ENCODE measurements at places on chromosomes 6 and 20.

DNA sequence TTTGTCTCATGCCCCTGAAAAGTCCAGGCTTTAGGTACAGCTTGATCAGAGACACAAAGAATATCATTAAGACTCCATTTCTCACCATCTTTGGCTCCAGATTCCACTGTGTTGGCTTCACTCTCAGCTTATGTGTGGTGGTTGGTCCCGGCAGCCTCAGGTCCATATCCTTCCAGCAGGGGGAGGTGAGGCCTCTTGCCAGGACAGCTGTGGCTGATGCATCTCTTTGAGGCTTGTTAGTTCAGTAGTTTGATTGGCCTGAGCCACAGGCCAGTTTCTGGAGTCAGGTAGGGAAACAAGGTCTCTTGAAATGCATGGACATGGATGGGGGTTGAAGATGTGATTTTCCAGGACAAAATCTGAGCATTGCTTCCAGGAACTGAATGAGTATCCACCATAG is 62.4 kb downstream of the JAG1 start:
- DNase-seq = no peak

DNA sequence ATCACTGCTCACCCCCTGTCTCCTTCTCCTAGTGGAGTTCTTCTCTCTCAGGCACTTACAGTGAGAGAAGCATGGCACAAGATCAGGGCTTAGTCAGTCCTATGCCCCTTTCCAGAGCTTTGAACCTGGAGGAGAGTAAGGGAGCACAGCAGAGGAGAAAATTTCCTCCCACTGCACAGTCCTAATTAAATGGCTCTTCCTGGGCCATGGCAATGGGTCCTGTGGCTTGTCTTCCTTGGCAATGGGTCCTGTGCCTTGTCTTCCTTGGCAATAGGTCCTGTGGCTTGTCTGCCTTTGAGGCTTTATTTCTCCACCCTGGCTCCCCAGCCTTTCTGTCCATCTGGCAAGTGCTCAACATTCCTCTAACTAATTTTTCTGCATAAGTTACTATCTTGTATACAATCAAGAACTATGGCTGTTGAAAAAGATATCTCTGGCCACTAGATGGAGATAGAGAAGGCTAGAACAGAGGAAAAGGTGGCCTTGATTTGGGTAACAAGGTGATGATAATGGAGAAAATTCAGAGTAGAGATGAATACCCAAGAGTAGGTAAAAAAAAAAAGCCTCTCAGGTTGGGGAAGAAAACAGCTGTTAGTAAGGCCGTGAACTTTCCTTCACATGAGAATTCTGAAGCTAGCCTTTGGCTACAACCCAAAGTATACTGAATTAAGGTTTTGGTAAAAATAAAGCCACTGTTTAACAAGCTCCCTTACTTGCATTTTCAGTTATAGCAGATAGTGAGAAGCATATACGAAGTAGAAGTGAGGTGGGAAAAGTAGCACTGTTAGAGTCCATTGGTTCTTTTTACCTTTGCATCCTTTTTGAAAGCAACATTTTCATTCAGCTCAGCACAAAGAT is 504.9 kb downstream of the DOK5 start:
- no peak for DNase-seq

DNA sequence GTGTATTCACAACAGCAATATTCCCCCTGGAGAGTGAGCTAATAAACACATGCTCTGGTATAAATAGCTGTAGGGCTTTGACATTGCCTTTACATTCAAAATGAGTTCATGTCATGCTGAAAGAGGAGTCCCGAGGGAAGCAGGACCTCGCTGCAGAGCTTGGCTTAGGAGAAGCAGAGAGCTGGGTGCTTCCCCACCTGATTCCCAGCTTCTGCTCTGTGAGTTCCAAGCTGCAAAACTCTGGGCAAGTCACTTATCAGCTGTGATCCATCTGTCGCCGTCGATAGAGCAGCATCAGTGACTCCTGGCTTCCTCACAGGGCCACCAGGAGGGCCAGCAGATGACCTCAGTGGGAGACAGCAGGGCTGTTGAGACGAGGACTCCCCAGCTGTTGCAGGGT is 241.8 kb downstream of the ANKRD60 start:
- no peak for DNase-seq

DNA sequence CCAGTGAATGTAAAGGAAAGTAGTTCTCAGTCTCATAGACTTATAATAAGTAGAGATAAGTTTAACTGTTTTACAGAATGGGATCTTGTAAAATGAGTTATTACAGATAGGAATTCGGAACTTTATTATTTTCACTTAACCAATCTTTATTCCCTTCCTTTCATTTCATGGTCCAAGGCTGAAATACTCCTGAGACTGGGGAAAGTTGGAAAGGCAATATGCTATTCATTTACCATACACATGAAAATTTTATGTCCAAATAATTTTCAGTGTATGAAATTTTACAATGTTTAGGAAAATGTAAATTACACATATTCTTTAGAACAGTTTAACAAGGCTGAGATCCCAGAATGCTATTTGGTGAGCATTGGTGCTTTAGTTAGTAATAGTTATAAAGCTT is 62.3 kb downstream of the HMGCLL1 start:
- no peak for DNase-seq

DNA sequence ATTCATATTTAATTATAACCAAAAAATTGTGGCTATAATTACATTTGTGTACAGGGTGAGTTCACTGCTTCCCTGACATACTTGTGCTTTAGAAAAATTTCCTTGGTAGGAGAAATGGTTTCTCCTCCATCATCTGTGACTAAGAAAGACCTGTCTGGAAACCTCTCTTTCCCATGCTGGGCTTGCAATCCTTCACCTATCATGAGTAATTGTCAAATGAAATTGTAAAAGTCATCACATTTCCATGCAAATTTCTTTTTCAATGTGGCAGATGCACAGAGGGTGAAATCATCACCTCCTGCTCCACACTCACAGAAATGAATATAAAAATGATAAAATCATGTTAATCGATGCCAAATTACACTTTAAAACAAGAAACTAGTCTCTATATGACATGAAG is 1.5 kb upstream of the SIRPB1 start:
- DNase-seq = no peak
